ENCODE measurements at places on chromosomes 2 and 18. TPM values are rescaled to one million over a fixed set of nuclear protein-coding genes. Genes with fewer than 3 reads are reported as not detected.
A peak's percentile ranks its signal among the peaks of the same experiment; 100 is the strongest.

DNA sequence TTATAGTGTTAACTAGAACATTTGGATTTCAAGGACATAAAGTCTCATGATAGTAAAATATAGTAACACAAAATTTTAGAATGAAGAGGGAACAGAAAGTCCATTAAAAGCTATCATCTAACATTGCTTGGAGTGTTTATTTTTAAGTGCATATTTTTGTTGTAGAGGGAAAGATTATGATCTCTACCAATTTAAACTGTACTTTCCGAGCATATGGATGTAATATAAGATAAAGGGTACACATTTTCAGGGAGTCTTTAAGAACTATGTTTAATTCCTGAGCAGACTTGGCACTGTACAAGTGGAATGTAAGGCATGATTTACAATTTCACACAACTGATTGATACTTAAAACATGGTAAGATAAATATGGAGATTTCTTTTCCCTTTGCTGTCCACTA lies 34.2 kb upstream of the ZNF804A start:
- H3K4me1 ChIP-seq, result no peaks in the 10 kb centered on the region
- no peaks in the 10 kb centered on the region for H3K27me3 ChIP-seq
- no peak for DNase-seq
- H3K27ac ChIP-seq, result no peak overlapping the region

DNA sequence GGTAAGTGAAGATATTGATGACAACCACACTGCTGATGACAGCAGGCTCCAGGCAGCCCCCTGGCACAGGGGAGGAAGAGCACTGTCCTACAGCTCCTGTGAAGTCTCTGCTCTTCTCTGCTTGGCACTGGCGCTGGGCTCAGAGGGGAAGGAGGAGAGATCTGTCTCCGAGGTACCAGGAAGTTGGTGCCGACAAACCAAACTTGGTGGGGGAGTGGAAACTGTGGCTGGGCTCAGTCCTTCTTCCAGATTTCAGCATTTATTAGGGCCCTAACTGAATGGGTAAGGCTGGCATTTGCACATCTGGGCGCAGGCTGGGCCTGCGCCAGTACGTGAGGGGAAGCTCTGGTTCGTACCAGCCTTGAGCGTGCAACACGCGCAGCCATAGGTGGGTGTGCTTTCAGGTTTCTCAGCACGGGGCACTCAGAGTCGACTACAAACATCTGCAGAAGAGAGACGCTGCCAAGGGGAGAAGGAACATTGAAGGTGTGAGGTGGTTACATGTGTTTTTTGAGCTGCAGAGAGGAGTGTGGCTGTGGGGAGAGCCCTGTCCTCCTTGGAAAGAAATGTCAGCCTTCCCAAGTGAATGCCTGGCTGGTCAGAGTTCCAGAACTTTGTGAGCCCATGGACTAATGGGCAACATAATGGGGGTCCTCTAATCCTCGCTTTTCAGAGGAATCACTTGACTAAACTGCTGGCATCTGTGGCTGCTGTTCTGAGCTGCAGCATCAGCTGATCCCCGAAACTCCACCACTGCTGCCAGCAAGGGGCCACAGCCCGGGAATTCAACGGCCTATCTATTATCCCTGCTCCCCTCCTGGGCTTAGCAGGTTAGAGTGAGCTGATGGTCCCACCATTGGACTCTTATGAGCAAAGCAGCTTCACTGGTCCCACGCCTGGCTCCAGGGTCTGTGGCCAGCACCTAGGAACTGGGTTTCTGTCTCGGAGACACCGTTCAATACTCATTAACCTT lies 55.2 kb upstream of the SEMA4C start:
- no peaks in the 10 kb centered on the region for H3K27me3 ChIP-seq
- no peak for DNase-seq
- H3K27ac ChIP-seq, result peak overlapping the region; percentile 57

- no peak overlapping the region for H3K4me3 ChIP-seq
- no peaks in the 10 kb centered on the region for H3K36me3 ChIP-seq
- no peak for DNase-seq
- H3K27me3 ChIP-seq, result no peaks in the 10 kb centered on the region
These were observed 47.2 kb downstream of the PRKRA start for GRCh38 chr2:178403671-178404306.

DNA sequence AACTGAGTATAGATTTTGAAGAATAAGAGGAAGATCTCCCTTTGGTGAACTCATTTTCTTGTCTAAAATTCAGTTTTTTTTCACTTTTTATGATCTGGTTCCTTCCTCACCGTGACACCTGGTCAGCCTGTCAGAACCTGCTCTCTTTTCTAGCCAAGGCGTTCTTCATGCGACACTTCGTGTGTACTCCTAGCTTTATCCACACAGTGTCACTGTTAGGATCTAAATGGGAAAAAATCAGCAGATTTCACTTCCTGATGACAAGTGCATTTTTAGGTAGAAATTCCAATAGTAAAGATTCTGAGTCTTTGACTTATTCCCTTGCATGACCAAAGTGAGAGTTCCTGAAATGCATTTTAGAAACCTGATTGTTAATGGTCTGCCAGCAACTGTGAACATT lies 89.8 kb downstream of the KLHL14 start:
- H3K4me3 ChIP-seq, result no peak overlapping the region
- no peaks in the 10 kb centered on the region for H3K36me3 ChIP-seq
- H3K27ac ChIP-seq, result no peak overlapping the region

DNA sequence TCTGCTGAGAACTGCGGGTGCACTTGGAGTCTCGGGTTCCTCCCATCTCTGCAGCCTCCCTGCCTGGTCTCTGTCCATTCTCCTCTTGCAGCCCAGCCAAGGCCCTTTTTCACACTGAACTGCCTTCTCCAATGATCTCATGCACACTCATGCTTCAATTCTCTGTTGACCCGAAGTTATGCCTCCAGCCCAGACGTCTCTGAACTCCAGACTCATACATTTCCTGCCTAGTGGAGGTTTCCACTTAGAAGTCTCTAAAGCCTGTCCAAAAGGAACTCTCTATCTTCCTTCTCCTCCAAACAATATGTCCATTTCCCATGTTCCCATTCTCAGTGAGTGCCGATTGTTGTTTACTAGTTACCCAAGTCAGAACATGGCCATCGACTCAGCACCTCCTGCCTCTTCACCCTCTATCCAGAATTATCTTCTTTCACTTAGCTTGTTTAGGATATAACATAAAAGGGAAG lies 155.2 kb downstream of the IRS1 start:
- peak; percentile 88 for DNase-seq
- no peak overlapping the region for H3K4me3 ChIP-seq
- peaks cover 27% of the 10 kb centered on the region for H3K4me1 ChIP-seq
- peak overlapping the region; percentile 42 for H3K27ac ChIP-seq
- H3K27me3 ChIP-seq, result no peaks in the 10 kb centered on the region

GRCh38 chr18:74137920-74138538 lies 9.6 kb downstream of the FBXO15 start:
- H3K4me1 ChIP-seq, result no peaks in the 10 kb centered on the region
- H3K27ac ChIP-seq, result no peak overlapping the region
- no peak overlapping the region for H3K4me3 ChIP-seq
- no peak for DNase-seq
- H3K36me3 ChIP-seq, result no peaks in the 10 kb centered on the region

DNA sequence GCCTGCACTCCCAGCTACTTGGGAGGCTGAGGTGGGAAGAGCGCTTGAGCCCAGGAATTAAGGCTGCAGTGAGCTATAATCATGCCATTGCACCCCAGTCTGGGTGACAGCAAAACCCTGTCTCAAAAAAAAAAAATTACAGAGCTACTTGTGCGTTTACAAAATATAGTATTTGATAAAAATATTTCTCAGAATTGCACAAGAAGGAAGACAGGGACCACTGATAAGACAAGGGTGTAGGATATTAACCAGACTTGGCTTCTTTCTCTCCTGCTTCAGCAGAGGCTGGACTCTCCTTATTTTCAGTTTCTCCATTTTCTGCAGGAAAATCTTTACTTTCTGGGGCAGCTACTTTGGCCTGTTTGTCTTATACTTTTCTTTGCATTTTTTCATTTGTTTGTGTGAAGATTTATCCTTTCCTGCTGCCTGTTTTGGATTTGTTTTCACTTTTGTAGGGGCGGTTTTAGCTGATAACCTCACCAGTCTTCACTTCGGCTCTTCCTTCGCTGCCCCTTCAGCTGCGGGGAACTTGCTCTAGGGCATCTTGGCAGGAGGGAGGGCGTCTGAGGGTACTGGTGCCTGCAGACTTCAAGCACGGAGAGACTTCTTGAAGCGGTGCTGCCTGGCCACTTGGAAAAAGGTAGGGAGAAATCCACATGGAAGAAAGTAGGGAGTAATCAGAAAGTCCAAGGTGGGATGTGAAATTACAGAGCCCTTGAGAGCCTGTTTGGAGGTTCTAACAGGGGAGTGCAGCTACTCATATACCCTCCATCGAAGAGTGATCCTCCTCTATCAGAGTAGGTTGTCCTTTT lies 14.9 kb upstream of the ZDBF2 start:
- H3K4me3 ChIP-seq, result no peak overlapping the region
- DNase-seq, result no peak
- H3K27me3 ChIP-seq, result peaks cover 100% of the 10 kb centered on the region
- H3K36me3 ChIP-seq, result no peaks in the 10 kb centered on the region
- H3K4me1 ChIP-seq, result no peaks in the 10 kb centered on the region

TSN gene
- 24.5 TPM for total RNA-seq

SMYD1 gene
- total RNA-seq, result 15.2 TPM

ZAP70 gene
- 2.1 TPM for total RNA-seq

TMEM17 gene
- total RNA-seq, result 3.8 TPM

STPG4 gene
- not detected for total RNA-seq
